ENCODE measurements at places on chromosomes 1 and 21. TPM values are rescaled to one million over a fixed set of nuclear protein-coding genes. Genes with fewer than 3 reads are reported as not detected.

Gene MROH9
- total RNA-seq: not detected

Gene GIPC2
- 3.6 TPM for total RNA-seq

Gene BTG3
- 89.2 TPM for total RNA-seq

Gene GJB3
- total RNA-seq: 1.0 TPM

Gene SH2D2A
- total RNA-seq: not detected

Gene BEND5
- total RNA-seq: 4.1 TPM

Gene BSND
- total RNA-seq: not detected

Gene ALG14
- 1.5 TPM for total RNA-seq

- DNase-seq: no peak
These were observed 16.0 kb downstream of the TYW3 start for GRCh38 chr1:74748960-74749359.

- DNase-seq: no peak
These were observed 99.1 kb upstream of the ACTRT2 start for GRCh38 chr1:2921970-2922686.

DNA sequence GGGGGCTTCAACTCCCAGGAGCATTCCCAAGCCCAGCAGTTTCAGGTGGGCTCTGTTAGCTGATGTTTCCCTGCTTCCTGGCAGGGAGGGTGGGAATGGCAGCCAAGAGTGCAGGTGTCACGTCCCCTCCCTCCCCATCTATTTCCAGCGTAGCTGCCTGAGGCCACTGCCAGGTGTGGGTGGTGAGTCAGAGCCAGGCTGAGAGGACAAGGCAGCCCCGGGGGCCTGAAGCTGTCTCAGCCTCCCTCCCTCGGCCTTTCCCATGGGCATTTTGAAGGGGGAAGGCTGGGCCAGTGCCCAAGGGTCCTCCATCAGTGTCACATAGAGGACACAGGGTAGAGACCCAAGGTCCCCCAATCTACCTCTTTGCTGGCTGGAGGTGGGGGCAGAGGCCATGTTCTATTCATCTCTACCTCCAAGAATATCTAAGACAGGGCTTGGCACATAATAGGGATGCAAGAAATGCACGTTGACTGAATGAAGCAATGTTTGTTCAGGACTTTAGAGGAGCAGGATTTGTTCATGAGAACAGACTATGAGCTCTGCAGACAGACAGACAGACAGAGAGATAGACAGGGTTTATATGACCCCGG is 34.4 kb upstream of the ID3 start:
- DNase-seq: no peak

DNA sequence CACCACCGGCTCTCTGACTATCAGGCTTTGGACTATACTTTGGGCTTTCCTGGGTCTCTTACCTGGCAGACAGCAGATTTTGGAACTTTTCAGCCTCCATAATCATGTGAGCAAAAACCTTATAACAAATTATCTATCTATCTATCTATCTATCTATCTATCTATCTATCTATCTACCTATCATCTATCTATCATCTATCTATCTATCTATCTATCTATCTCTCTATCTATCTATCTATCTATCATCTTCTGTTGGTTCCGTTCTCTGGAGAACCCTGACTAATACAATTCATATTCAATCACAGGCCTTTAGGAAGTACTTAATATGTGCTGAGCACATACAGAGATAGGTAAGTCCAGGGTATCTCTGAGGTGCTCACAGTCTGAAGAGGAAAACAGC is 18.7 kb upstream of the SCMH1 start:
- DNase-seq: no peak

- DNase-seq: no peak
These were observed 42.0 kb downstream of the ACOT7 start for GRCh38 chr1:6351480-6352137.

DNA sequence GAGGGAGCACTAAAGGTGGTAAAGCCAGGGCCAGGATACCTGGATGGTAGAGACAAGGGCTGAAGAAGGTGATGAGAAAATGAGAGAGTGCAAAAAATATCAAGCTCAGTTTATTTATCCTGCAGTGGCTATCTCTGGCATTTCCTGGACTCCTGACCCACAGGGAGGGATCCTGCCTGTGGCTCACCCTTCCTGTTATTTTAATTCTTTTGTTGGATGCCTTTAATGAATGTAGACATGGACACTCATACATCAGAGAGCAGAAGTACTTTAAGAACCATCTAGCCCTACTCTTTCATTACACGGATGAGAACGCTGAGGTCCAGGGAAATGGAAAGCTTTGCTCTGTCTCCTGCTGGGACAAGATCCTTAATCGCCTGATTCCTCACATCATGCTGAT is 20.6 kb downstream of the JUN start:
- DNase-seq: no peak

- no peak for DNase-seq
These were observed 32.2 kb downstream of the DTL start for GRCh38 chr1:212067787-212068186.

GRCh38 chr1:38169121-38169520 is 122.5 kb upstream of the POU3F1 start:
- no peak for DNase-seq

GRCh38 chr21:41691205-41692184 is 75.4 kb downstream of the RIPK4 start:
- no peak for DNase-seq

- DNase-seq: no peak
These were observed 26.2 kb downstream of the MPZL1 start for GRCh38 chr1:167747988-167748387.

GRCh38 chr1:200872446-200873115 is at the start of gene GPR25:
Gene GPR25 (plus strand): TSS chr1:200872981. CDS start chr1:200873038, 57 bp downstream.
- no peak for DNase-seq

- DNase-seq: no peak
These were observed 16.9 kb downstream of the CCSAP start for GRCh38 chr1:229325853-229326487.

DNA sequence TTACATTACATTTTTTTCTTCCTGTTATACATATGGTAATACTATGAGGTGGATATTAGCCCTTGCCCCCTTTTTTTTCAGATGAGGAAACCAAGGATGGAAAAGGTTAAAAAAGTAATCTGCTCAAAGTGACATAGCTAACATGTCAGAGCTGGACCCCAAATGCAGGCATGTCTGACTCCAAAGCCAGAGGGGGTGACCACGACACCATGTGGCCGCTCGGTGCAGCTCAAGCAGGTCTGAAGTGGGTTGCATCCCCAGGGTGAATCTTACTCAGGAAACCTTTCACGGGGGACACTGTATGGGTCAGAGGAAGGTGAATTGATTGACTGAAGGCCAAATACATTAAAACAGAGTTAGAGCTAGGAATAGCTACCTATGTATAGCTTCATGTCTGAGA is 34.8 kb downstream of the CD34 start:
- no peak for DNase-seq

- no peak for DNase-seq
These were observed 224.8 kb upstream of the KCNK2 start for GRCh38 chr1:214857716-214858115.

- no peak for DNase-seq
These were observed 55.9 kb downstream of the ARHGEF16 start for GRCh38 chr1:3510136-3510955.

DNA sequence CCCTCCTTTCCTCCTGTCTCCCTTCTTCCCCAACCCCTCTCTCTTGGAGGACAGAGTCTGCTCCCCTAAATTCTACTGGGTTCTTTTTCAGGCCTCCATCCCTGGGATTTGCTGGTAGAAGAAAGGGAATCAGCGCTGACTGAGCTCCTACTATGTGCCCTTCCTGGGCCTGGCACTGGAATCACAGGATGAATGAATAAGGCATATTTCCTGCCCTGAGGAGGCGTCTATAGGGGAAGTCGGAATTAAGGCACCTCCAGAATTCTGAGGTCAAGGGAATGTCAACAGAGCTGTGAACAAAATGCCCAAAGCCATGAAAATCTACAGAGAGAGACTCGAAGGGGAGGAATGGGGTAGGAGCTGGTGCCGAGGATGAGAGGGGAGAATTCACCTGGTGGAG is 17.4 kb upstream of the BTG2 start:
- DNase-seq: no peak

- DNase-seq: peak; percentile 27
These were observed 61.2 kb downstream of the TOR1AIP2 start for GRCh38 chr1:179816196-179816960.

DNA sequence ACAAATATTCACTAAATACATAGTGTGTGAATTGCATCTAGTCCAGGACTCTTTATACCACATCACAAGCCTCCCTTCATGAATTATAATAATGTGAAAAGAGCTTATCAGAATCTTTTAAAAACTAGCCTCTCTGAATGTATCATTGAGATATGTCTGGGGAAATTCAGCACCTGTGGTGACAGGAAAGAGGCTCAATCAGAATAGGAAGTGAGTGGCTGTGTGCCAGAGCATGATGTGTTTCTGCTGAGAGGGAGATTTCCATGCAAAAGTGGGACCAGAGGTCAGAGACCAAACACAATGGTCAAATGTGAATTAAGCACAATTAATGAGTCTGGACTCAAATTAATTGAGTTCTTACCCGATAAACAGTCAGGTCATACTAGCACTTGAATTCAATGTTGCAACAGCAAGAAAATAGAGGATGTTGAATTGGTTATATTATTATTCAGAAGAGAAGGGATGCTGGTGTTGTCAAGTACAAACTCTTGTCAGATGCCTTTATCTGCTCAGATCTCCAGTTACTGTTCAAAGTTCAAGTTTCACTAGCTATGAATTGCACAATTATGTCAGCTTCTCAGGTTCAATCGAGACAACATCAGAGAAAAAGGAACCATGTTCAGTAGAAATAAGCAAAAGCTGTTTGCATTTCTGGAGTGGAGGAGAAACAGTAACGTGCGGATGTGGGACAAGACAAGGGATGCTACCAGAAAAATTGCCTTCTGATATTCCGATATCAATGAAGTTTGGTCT is 226.2 kb downstream of the ZNF326 start:
- no peak for DNase-seq

DNA sequence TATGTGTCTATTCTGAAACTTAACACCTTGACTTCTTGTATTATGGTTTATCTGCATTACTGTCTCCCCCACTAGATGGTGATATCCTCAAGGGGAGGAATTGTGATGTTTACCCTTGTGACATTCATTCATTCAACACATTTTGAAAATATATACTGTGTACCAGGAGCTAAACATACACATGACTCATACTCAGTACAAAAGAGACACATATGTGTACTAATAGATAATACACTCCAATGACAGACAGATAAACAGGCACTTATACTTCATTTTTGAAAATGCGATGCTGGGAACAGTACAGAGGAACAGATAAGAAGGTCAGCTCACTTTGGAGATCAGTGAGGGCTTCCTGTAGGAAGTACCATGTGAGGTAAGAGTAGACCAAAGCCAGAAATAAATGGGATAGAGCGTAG is 8.9 kb upstream of the RAB3GAP2 start:
- no peak for DNase-seq

- no peak for DNase-seq
These were observed 442.6 kb downstream of the PRDM2 start for GRCh38 chr1:14142397-14143100.

GRCh38 chr1:93350322-93350721 is 4.6 kb downstream of the DR1 start:
- no peak for DNase-seq

Measured in uterus (tissue), 4 donors.